Skeletal muscle tissue (tissue), 5 donors: ENCODE measurements at places on chromosomes 3 and 15. TPM values are rescaled to one million over a fixed set of nuclear protein-coding genes. Genes with fewer than 3 reads are reported as not detected.

Gene HCN4
- total RNA-seq, result under 0.01 TPM

Gene AGBL1
- 31.3 TPM for total RNA-seq

Gene ATP13A5
- total RNA-seq, result not detected

Gene GP9
- not detected for total RNA-seq

Gene SEMA3B
- total RNA-seq, result 19.8 TPM

Gene TMOD3
- total RNA-seq, result 19.8 TPM

Gene GPR156
- total RNA-seq, result 1.0 TPM

Gene CYP1A2
- total RNA-seq, result not detected

Gene SPPL2A
- 33.4 TPM for total RNA-seq

Gene ZDHHC23
- total RNA-seq, result 1.0 TPM

Gene SLC22A13
- total RNA-seq, result not detected

Gene TMCO5A
- not detected for total RNA-seq

Gene DNAJA4
- total RNA-seq, result 22.4 TPM

Gene PLA2G4B
- 1.6 TPM for total RNA-seq

Gene RTP3
- under 0.01 TPM for total RNA-seq

Gene GRIP2
- 8.9 TPM for total RNA-seq

Gene SMAD3
- total RNA-seq, result 17.2 TPM

Gene CCDC13
- not detected for total RNA-seq

Gene RPL39L
- 9.4 TPM for total RNA-seq

Gene GOLGA8Q
- 1.0 TPM for total RNA-seq

Gene INAFM2
- 11.5 TPM for total RNA-seq

Gene ABTB1
- 6.3 TPM for total RNA-seq

Gene SPG21
- 76.2 TPM for total RNA-seq

Gene C3orf22
- total RNA-seq, result under 0.01 TPM

Gene ADGRG7
- not detected for total RNA-seq

Gene UROC1
- not detected for total RNA-seq

Gene NTRK3
- total RNA-seq, result 6.8 TPM

Gene GOLGA6L10
- 0.52 TPM for total RNA-seq

Gene PARP15
- 2.6 TPM for total RNA-seq

Gene ZBTB38
- total RNA-seq, result 29.7 TPM

Gene PAQR5
- under 0.01 TPM for total RNA-seq

Gene MAP3K13
- 9.9 TPM for total RNA-seq
